ENCODE measurements at places on chromosomes 7 and 10.

- DNase-seq: no peak
These were observed 24.5 kb downstream of the RNF32 start for GRCh38 chr7:156665101-156665500.

DNA sequence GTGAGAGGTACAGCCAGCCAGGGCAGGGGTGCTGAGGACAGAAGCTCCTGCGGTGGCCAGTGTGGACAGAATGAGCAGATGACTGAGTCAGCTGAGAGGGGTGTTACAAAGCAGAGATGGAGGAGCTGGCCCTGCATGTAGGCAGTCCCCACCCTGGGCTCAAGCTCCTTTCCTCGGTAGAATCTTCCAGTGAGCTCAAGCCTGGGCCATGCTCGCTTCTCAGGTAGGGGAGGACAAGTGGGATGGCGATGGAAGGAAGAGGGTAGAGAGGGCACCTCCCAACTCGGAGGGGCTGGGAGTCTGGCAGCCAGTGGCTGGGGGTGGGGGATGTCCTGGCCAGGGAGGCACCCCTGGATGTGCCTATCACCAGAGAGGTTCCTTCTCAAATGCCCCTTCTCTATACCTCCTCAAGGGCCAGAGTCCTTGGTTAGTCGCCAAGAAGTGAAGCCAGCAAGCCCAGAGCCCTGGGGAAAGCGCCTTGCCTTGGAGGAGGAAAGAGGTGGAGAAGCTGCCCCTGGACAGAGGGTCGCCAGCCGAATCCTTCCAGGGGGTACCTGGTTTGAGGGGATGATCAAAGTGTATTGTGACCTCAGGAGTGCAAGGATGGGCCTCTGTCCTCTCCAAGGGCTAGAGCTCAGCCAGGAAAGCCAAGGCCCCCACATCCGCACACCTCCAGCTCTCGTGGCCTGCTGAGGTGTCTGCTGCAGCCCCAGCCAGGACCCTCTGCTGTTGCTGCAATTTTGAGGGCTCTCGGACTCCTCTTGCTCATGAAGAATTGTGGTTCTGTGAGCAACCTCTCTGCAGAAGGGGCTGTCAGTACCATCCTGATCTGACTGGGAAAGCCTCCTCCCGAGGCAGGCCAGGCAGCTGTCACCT is 88.6 kb upstream of the MACROH2A2 start:
- no peak for DNase-seq

DNA sequence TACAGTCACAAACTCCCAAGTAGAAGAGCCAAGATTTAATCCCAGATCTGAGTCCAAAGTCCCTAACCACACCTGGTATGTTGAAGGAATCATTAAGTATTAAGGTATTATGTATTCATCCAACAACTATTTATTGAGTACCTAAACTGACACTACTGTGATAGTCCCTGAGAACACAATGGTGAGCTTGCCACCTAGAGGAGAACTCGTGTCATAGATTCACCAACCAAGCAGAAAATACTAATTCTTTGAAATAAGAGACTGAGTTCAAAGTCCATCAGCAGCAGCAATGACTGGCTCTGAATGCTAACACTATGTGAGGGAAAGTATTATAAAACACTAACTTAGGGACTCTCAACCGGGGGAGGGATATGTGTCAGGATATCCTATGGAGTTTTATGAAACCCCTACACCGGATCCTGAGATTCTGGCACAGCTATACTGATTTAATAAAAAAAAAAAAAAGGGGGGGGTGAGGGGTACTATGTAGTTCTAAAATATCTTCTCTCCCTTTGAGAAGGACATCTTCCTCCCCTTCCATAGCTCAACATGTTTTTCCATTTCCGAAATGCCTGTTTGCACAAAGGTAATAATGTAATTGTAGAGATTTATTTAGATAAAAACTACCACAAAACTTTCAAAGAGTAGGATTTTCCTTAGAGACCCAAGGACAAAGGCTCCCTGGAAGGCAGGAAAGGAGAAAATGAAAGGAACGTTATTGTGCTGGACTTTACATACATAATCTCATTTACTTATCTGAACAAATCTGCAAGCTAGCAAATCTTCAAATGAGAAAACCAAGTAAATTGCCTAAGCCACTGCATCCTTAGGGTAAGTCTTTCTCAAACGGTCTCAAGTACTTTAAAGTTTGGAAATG is 1.6 kb downstream of the NCOA4 start:
- DNase-seq: peak; percentile 32

- DNase-seq: peak; percentile 10
These were observed 7.4 kb upstream of the PWWP2B start for GRCh38 chr10:132389433-132390169.

- no peak for DNase-seq
These were observed 182.9 kb downstream of the PTPN20 start for GRCh38 chr10:47094126-47094525.

DNA sequence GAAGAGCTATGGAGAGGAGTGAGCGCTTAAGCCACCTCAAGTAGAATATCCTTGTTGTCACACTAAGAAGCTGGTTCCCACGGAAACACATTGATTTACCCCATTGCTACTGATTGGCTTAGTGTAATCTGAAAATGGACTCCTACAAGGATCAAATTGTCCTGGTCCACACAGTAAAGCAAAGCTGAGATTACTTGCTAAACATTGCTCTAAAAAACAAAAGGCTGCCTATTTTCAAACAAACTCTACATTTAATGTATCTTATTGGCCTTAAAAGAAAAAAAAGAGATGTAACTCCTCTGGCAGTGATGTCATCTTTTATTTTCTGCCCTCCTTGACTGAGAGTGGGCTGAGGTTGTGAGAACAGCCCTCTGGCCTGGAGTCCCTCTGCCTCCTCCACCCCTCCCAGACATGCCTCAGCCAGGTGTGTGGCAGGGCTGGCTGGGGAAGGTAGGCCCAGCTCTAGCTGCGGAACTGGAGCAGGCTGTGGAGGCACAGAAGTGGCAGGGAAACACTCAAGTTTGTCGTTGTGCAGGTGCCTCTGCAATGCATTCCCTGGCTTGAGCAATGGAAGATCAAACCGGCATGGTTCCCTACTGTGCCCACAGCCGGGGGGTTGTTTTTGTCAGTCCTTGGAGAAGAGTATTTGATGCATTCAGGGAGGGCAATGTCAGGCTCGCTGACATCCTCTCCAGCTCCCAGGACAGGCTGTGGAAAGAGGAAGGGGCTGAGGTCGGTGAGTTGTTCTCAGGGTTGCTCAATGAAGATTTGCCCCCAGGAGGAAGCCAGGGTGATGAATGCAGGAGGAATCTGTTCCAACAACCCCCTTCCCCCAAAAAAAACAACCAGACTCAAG is 9.1 kb downstream of the KLF6 start:
- peak; percentile 65 for DNase-seq

- no peak for DNase-seq
These were observed 51.7 kb downstream of the HSPA12A start for GRCh38 chr10:116690356-116691322.

- DNase-seq: no peak
These were observed 131.9 kb downstream of the CDH23 start for GRCh38 chr10:71528371-71529206.

- no peak for DNase-seq
These were observed 77.8 kb upstream of the SH2B2 start for GRCh38 chr7:102208826-102209225.

DNA sequence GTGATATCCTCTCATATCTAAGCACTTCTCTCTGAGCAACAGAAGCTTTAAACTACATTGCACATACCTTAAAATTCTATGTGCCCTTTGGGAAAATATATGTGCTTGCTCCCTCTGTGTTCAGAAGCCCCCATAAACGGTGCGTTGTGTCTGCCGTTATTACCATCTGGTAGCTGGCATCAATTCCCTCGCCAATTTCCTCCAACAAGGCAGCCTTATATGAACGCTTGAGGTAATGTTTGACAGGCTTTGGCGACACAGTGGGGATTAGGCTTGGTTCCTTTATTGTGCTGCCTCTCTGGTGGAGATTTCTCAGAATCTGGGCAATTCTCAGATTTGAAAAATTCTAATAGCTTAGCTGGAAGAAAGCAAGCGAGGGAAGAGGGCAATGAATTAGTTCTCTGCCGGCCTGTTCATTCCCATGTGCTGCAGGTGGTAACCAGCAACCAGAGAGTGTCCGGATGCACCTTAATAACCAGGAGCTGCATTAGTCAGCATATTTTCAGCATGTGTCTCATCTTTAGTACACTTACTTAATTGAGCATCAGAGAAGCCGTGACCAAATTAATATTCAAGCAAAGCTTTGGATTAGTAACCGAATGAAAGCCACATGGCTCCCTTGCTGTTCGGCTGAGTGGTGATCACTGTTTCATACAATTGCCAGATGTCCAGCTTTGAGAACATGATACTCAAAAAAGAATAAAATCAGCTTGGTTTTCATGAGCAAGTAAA is 7.3 kb upstream of the PPP1R17 start:
- no peak for DNase-seq

DNA sequence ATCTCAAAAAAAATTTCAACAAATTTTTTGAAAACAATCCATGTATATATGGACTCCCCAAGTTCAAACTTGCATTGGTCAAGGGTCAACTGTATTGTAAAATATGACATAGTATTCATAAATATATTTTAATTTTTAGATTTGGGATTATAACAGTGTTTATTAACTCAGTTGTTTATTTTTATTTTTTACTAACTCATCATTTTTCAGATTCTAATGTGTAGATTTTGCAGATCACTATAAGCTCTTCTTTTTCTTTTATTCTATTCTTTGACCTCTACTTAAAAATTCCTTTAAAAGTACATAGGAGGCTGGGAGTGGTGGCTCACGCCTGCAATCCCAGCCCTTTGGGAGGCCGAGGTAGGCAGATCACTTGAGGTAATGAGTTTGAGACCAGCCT is 8.7 kb downstream of the MEIG1 start:
- DNase-seq: no peak

GRCh38 chr7:144818511-144818910 is 17.3 kb downstream of the TPK1 start:
- peak; percentile 73 for DNase-seq

Data from CD4-positive, alpha-beta T cell treated with Interleukin-15 for 1 hour (primary cell).